Progenitor cell of endocrine pancreas (in vitro differentiated cells): ENCODE measurements at places on chromosomes 3 and 15.

DNA sequence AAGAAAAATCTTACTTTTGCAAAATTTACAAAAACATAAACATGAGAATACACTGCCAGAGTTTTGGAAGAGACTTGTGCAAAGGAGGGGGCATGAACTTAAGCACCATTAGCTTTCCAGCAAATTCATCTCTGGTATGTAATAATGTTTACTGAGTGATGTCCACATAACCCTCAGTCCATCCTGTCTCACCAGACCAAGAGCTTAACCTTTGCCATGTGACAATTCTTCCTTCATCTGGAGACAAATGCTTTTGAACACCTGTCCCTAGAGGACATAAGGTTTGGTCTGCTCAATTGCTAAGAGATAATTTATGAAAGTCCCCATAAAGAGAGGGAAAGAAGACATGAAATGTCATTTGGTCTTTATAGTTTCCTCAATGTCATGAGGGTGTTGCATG lies 412.3 kb downstream of the ERC2 start:
- DNase-seq, result no peak

DNA sequence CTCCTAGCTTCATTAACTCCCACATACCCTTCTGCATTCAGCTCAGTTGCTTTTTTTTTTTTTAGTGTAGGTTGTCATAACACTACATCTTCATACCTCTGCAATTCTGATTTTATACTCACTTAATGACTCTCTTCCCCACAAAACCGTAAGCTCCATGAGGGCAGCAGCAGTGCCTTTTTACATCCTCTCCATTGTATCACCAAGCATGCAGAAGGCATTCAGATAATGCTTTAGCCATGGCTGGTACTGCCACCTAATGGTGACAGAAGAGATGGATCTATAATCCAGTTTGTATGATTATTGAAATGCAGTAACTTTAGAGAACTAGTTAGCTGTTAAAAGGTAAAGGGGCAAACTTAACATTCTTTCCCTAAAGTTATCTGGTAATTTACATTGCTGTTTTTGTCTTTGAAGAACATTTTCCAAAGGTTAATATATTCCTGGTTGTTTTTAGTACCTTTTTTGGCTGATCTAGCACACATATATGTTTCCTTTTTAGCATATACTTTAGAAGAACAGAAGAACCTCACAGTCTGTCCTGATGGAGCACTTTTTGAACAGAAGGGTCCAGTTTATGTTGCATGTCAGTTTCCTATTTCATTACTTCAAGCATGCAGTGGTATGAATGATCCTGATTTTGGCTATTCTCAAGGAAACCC lies 36.8 kb downstream of the ATP1B3 start:
- no peak for DNase-seq

DNA sequence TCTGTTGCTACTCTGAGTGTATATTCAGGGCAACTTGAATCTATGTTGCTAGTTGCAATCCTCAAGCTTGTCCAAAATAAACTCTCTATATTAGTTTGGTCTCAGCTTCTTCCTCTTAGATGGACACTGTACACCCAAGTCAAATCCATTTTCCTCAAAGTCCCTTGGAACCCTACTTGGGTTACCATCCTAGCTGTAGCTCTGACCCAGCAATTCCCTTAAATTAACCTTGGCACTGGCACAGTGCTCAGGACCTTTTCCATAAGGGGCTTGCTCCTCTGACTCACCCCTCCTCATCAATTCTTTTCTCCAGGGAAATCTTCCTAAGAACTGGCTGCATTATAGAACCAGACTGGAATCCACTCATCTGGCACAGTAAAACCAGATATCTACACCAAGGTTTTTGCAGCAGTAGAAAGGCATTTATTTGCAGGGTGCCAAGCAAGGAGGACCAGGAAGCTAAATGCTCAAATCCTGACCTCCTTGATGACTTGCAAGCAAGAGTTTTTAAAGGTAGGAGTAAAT lies 44.9 kb upstream of the B3GALNT1 start:
- DNase-seq, result no peak

GRCh38 chr3:8660175-8661118 lies 15.8 kb upstream of the SSUH2 start:
- DNase-seq, result no peak

GRCh38 chr15:55241891-55242290 lies 45.1 kb upstream of the RSL24D1 start:
- DNase-seq, result no peak

GRCh38 chr3:151404316-151404715 lies 19.8 kb upstream of the P2RY12 start:
- DNase-seq, result no peak
